ENCODE measurements at places on chromosomes 16 and 17.

DNA sequence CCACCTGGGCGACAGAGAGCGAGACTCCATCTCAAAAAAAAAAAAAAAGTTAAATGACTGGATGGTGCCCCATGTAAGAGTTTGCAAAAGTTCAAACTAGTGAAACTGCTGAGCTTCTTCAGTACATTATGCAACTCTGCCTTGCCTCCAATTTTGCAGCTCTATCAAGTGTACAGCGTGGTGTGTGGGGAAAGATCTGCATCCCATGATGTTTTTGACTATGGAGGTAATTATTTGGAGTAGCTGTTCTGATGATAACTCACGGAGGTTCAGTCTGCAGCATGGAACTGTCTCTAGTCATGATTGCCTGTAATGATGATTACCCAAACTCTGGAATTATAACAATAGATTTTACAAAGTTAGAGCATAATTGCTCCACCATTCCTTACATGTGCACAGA, 149.6 kb downstream of the PITPNC1 start:
- DNase-seq: no peak

- peak; percentile 7 for DNase-seq
Observed at GRCh38 chr17:63171428-63172393, 205.7 kb downstream of the TANC2 start.

DNA sequence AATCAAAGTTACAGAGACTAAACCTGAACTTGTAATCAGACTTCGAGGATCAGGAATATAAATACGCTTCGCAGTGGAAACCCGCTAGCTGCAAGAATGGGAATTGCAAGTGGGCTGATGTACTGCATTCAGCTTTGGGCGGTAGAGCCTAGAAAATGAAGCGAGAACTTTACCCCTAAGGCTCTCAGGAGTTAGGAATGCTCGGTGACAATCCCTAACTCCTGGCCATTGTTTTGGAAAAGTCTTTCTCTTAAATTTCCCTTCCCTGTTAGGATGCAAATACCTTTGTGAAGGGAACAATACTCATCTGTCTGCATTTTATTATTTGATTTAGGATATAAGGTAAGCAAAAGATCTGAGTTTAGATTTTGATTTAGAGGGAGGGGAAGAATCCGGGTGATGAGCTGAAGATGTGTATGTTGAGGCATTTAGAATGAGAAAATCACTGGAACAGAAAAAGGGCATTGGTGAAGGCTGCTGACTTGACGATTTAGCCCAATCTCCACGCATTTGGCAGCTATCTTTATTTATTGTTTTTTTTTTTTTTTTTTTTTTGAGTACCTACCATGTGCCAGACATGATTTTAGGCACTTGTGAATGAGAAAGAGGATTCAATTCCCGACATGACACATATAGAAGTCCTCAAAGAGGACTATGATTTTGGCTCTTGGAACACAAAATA, 2.2 kb upstream of the TOX3 start:
- DNase-seq: no peak

- no peak for DNase-seq
Observed at GRCh38 chr17:83193336-83194185, 114.2 kb downstream of the METRNL start.

GRCh38 chr16:2286550-2286949, 18.6 kb upstream of the RNPS1 start:
- DNase-seq: no peak

DNA sequence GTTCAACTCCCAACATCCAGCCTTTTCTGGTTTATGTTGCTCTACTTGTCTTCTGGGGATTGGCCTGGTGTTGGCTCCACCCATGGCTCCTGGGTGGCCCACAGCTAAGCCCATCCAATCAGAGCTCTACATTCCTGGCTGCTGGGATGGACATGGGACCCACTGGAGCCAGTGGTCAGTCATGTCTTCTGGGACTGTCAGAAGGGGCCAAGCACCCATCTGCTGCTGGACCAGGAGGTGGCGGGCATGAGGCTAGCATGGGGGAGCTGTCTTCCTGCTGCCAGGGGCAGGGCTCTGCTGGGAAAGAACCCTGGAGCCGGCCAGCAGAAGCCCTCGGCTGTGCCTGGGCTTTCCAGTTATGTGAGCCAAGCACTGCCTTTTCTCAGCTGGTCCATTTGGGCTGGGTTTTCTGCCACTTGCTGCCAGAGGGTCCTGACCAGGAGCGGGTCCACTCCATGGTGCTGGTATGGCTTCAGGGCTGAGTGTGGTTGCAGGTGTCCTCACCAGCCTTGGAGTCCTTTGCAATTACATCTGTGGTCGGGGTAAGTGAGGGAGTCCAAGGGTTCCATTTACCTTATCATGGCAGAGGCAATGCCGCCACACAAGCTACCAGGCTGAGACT, 17.4 kb upstream of the ZNF469 start:
- DNase-seq: no peak

DNA sequence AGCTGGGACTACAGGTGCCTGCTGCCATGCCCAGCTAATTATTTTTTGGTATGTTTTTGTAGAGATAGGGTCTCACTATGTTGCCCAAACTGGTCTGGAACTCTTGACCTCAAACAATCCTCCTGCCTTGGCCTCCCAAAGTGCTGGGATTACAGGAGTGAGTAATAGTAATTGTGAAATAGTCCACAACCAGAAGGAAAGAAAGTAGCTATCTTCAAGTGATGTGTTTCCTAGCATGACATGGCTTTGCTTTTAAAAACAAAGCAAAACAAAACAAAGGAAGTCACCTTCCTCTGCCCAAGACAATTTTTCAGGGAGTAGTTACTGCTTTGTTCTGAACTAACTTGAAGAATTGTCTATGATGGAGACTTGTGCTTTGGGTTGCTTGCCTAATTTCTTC, 27.0 kb downstream of the ATP6V0A1 start:
- DNase-seq: no peak

- no peak for DNase-seq
Observed at GRCh38 chr17:80122926-80123505, 21.6 kb downstream of the GAA start.

GRCh38 chr16:66386629-66387622, 20.4 kb downstream of the CDH5 start:
- DNase-seq: no peak

GRCh38 chr16:18049547-18050133, 286.9 kb downstream of the NPIPA8 start:
- DNase-seq: no peak

DNA sequence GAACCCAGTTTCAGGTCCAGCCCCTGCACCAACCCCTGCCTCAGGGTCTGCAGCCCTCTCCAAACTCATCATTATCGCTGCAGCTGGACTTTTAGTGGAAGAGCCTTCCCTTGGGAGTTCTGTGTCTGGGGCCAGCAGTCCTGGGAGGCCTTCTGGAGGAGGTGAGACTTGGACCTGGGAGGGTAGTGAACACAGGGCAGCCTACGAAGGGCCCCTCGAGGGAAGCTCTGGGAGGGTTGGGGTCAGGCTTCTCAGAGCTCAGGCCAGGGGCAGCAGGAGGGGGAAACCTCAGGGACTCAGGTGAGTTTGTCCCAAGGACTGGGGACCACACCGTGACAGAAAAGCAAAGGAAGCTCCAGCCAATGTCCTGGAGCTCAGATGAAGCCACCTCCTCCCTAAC, 11.3 kb upstream of the SRRM2 start:
- no peak for DNase-seq

Data from AG04450 (cell line).